ENCODE measurements at places on chromosomes 12 and 14.

DNA sequence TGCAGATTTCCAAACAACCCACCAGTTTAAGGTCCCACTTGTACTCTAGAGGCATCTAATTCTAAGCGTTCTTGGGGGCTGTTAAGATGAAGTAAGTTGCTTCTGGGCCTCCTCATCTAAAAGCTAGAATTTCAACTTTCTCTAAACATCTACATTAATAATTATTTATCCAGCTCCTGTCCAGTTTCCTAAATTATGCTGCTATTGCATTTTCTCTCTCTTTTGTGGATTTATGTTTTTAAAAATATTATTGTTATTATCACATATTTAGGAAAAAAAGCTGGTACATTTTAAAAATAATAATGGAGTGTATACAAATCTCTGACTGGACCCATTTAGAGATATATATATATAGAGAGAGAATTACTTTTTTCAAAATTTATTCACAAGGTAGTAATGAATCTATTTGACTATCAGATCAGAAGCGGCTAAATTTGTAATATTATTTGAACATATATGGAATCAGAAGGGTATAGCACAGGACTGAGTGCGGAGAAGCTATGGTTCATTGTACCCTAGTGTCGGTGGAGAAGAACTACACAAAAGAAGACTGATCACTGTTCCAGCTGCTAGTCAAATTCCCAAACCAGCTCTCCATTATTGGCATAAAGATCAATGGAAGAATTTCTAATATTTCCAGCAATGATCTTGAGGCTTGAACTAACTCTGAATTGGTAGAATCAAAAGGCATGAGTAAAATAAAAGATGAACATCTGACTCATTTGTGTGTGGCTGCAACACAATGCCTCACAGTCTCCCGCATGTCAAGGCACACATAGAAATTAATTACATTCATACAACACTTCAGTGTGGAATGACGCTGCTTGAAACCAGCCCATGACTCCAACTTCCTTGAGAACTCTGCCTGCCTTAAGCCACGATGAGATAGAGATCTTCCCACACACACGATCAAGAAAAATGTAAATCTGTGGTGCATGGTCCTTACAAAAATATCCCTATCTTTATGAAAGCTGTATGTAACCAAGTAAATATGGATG is 433.4 kb upstream of the OR4E1 start:
- no peak for DNase-seq

DNA sequence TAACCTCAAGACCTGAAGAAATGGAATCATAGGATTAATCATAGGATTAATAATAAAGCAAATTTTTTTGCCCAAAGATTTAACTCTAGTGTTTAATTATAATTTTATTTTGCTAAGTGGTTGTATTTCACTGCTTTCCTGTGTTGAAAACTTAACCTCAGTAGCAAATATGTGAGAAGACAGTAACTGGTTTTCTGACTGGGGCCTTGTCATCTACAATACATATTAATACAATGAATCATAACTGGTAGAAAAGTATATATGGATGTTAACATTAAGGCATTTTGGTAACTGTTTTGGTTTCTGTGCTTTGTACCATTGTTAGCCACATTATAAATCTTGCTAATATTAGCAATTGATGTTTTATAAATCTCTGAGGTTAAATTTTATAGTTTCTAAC is 92.2 kb downstream of the ACSS3 start:
- no peak for DNase-seq

- DNase-seq, result no peak
These were observed 29.4 kb upstream of the BCL7A start for GRCh38 chr12:121992059-121992879.

DNA sequence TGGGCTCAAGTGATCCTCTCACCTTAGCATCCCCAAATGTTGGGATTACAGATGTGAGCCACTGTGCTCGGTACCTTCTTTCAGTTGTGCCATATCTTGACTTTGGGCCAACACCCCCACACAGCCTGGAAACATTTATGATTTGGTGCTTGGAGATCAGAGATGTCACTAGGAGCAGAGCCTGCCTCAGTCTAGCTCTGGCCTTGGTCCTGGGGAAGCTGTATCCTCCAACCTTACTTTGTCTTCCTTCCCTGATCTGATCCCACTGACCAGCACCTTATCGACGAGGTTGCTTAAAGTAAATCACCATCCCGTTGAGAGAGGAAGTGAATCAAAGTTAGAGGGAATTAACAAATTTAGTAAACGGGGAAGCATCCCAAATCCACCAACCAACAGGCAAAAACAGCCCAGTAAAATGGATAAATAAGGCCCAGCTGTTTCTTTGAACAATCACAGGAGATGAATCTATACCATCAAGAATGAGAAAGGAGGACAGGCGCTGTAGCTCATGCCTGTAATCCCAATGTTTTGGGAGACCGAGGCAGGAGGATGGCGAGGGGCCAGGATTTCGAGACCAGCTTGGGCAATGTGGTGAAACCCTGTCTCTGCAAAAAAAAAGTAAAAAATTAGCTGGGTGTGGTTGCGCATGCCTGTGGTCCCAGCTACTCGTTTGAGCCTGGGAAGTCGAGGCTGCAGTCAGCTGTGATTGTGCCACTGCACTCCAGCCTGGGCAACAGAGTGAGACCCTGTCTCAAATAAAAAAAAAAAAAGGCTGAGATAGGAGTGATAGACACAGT is 3.4 kb downstream of the PLBD2 start:
- no peak for DNase-seq

DNA sequence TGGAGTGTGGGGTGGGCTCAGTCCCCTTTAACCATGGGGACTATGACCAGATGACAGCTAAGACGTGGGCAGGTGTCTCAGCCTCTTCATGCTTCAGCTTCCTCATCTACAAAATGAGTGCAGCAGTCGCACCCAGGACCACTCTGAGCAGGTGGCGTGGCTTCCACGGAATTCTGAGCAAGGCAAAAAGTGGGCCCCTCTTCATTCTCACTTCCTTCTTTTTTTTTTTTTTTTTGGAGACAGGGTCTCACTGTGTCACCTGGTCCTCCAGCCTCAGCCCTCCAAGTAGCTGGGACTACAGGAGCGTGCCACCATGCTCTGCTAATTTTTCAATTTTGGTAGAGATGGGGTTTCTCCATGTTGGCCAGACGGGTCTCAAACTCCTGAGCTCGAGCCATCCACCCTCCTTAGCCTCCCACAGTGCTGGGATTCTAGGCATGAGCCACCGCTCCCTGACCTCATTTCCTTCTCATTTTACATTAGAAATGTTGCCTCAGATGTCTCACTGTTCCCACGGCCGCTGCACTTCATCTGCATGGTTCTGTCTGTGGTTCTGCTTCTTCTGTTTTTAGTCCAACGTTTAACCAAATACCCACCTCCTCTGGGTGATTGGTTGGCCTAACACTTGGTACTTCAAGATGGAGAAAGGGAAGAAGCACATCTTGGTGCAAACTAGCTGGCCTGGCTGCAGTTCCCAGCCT is 41.3 kb upstream of the BCL7A start:
- DNase-seq, result no peak

Measured in left lobe of liver (tissue), 2 donors.